Regular cardiac myocyte (primary cell): ENCODE measurements at places on chromosomes 13 and 19. TPM values are rescaled to one million over a fixed set of nuclear protein-coding genes. Genes with fewer than 3 reads are reported as not detected.

Gene SIGLEC8
- not detected in 2 replicates for total RNA-seq

Gene LYPD3
- under 0.01 and 0.28 TPM in 2 replicates for total RNA-seq

Gene ZNF723
- total RNA-seq = not detected in 2 replicates

Gene GIPR
- total RNA-seq = 0.28 and 0.38 TPM in 2 replicates

Gene ZSCAN4
- not detected in 2 replicates for total RNA-seq

Gene WASF3
- 9.2 and 20.0 TPM in 2 replicates for total RNA-seq

Gene UBE2L5
- under 0.01 TPM in 1 of 2 replicates, not detected in the other for total RNA-seq

Gene FFAR1
- not detected in 2 replicates for total RNA-seq
